CD4-positive, alpha-beta memory T cell (primary cell): ENCODE measurements at places on chromosomes 3 and 15. TPM values are rescaled to one million over a fixed set of nuclear protein-coding genes. Genes with fewer than 3 reads are reported as not detected.
A peak's percentile ranks its signal among the peaks of the same experiment; 100 is the strongest.

The MRAS gene
- 1.3 TPM for total RNA-seq

GRCh38 chr15:49645941-49646340, 25.1 kb downstream of the DTWD1 start:
- DNase-seq, result no peak

DNA sequence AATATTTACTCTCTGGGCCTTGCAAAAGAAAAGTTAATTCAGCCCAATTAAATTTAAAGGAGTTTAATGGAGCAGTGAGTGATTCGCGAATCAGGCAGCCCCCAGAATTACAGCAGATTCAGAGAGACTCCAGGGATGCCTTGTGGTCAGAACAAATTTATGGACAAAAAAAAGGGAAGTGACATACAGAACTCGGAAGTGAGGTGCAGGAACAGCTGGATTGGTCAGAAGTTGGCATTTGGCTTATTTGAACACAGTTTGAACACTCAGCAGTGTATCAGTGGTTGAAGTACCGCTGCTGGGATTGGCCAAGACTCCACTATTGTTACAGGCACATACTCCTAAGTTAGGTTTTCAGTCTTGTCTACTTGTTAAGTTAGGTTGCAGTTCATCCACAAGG, 145.0 kb upstream of the GAP43 start:
- DNase-seq, result no peak

DNA sequence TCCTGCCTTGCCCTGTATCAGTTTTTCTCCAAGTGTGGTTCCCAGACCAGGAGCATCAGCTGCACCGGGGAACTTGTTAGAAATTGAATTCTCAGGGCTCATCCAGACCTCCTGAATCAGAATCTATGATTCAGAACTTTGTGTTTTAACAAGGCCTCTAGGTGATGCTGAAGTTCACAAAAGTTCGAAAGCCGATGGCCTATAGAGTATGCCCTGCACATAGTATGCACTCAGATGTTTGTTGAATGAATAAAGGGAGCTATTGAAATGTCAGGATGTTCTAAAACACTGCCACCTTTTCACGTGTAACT, 664 bp upstream of the LARP6 start:
- no peak for DNase-seq

GRCh38 chr3:21752749-21753347, 1.8 kb upstream of the ZNF385D start:
- no peak for DNase-seq

GRCh38 chr3:187369089-187369447, 883 bp downstream of the RTP4 start:
- no peak for DNase-seq

GRCh38 chr3:54123776-54124196, 1.4 kb downstream of the CACNA2D3 start:
- no peak for DNase-seq

DNA sequence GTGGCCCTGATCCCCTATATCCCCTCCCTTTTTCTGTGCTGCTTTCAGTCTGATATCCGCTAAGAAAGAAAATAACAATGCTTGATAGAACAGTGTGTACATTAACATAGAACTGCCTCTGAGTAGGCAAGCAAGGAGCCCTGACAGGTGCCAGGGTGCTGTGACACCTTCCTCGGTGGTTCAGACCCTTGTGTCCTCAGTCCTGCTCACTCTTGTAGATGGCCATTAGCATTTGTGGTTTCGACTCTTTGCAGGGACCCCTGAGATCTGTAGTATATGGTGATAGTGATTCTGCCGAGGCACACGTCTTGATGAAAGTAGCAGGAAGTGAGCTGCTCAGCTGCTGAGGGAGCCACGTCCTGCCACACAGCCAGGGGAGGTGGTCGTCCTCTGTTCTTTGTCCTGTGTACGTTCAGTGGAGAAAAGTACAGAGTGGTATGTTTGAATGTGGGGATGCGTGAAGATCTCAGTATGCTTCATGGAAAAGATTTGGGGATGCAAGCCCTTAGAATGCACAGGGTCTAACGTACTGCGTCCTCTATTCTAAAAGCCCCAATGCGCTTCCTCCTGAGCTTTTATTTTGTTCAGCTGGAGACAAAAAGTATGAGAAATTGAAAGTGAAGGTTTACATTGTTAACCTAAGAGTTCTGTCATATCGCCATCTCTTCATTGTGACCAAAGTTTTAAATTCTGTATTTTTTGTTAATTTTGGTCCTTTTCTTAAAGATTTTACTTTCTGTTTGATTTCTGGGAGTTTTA, 35.4 kb downstream of the PXYLP1 start:
- peak; percentile 63 for DNase-seq

DNA sequence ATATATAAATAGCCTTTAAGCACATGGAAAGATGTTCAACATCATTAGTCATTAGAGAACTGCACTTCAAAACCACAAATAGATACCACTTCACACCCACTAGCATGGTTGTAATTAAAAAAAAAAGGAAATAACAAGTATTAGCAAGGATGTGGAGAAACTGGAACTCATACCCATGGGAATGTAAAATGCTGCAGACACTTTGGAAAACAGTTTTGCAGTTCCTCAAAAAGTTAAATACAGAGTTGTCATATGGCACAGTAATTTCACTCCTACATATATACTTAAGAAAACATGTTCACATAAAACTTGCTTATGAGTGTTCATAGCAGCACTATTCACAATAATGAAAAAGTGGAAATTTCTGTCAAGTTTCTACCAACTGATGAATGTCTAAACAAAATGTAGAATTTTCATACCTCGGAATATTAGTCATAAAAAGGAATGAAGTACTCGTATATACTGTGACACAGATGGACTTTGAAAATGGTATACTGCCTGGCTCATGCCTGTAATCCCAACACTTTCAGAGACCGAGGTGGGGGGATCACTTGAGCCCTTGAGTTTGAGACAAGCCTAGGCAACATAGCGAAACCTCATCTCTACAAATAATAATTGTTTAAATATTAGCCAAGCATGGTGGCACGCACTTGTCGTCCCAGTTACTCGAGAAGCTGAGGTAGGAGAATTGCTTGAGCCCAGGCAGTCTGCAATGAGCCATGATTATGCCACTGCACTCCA, 28.1 kb downstream of the BCL2A1 start:
- DNase-seq, result no peak
